ENCODE measurements at places on chromosomes 2 and 18.
A peak's percentile ranks its signal among the peaks of the same experiment; 100 is the strongest.

DNA sequence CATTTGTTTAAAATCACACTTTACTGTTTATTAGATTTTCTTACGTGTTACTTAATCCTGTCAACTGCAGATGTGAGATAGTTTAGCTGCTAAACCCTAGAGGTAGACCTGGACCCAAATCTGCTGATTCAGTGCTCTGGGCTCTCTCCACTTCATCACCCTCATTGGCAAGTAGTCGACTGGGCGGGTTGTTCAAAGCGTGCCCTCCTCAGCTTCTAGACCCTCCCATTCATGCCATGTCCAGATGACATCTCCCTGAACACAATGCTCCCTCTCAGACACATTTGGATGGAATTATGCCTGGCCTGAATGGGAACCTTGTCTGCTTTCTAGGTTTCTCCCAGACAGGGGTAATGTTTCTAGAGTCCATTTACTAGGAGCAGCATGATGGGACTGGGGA lies 43.7 kb downstream of the RPIA start:
- DNase-seq = no peak

GRCh38 chr2:171430516-171431410 lies 3.0 kb downstream of the METTL8 start:
- no peak for DNase-seq

GRCh38 chr18:23585897-23586248 lies 433 bp downstream of the NPC1 start:
- no peak for DNase-seq

DNA sequence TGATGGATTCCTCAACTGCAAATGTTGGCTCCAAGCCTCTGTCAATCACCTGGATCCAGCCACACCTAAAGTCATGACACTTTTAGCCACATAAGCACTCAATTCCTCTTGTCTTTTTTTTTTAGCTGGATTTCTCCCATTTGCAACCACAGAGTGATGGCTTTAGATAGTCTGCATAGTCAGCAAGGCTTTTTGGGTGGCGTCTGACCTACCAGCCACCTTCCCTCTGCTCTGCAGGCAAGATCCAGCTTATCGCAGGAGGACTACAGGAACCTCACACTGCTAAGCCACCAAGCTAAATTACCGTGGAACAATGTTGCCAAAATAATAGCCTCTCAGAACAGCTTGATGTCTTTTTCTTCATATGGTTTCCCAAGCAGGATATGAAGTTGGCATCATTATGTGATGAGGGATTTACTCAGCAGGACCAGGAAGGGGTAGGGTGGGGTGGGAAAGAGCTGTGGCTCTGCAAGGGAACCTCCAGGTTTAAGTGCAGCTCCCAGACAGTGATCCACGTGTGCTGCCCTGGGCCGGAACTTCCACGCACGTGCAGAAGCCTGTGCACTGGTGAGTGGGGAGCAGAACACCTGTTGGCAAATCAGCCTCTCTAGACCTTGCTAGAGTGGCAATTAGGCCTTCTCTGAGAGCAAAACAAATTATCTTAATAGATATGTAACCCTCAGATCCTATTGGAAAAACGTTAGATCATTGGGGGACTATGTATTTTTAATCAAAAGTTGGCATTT lies 170.6 kb upstream of the NCK2 start:
- DNase-seq = no peak

DNA sequence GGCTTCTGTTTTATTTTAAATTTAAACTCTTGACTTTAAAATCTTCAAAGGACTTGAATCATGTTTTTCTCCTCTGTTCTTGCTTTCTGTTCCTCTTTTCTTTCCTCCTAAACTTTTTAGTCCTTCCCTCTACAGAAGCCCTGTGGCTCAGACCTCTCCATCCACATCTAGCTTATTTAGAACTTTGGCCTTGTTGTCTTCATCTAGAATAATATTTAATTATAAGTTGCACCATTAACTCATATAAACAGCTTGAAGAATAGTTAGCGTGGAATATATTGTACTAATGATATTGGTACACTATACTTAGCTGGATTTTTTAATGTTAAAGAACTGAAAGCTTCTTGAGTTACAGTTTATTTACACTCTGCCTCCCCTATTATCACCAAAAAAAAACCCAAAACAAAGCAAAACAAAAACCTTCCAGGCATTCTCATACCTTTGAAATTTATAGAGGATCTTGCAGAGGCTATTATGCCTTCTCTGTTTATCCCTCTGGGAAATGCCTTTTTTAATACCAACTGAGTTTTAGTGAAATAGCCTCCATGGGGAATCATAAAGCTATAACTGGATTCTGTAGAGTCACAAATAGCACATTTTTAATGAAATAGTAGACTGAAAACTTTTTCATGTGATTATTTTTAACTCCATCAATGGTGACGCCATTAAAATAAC lies 9.2 kb upstream of the CCDC141 start:
- DNase-seq = no peak

DNA sequence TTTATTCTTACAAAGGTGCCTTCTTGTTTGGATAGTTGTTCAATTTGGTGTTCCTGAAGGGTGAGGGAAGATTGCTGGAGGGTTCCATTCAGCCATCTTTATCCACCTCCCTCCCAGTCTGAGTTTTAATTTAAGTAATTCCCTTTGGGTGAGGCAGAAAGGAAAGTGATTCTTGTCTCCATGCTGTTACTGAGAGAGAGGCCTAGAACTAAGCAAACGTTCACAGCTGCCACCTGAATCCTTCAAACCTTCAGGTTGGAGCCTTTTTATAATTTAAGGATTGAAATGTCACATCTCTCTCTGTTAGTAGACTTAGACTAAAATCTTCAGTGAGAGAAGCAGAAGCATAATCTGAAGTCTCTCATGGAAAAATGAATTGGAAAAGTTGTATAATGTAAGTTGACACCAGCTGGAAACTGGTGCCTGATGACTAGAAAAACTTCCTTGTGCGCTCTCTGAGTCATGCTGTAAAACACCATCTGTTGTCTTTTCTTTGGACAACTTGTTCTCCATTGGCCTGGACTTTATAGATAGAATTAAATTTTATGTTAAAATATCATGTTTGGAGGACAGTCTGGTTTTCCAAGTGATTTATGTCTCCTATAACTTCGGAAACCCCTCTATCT lies 14.6 kb downstream of the STRADB start:
- peak; percentile 16 for DNase-seq

GRCh38 chr2:218805627-218806026 lies 23.7 kb downstream of the CYP27A1 start:
- no peak for DNase-seq

DNA sequence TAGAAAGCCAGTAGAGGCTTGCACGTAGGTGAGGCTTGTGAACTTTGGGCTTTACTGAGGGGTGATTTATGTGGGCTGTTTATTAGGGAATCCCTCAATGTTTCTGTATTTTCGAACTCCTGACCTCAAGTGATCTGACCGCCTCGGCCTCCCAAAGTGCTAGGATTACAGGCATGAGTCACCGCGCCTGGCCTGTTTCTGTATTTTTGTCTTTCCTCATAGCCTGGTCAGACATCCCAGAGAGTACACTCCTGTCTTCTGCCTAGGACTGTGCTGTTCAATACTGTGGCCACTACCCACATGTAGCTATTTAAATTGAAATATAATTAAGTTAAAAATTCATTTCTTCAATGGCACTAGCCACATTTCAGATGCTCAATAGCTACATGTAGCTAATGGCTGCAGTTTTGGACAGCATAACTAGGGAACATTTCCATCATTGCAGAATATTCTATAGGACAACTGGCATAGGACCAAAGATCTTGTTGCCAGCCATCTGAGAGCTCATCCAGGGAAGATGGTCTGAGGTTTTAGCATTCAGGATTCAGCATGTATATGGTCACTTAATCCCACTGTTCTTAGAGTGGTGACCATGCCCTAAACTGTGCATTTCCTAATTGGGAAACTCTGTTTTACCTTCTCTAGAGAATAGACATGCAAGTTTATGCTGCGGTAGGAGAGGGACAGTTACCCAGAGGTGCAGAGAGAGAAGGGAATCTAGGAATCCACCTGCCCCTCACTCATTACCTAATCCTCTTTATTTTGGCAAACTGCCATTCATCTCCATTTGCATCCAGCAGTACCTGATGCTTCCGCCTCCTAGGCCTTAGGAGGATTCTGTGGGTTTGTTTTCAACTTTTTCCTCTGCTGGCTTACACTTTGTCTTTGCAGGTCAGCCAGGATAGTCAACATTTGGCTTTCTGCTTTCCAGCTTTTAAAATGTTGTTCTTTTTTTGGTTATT lies 64.4 kb downstream of the LCLAT1 start:
- DNase-seq = no peak

GRCh38 chr2:105950521-105951383 lies 206.0 kb downstream of the NCK2 start:
- DNase-seq = no peak

GRCh38 chr18:59085126-59085794 lies 54.4 kb upstream of the SEC11C start:
- DNase-seq = no peak

DNA sequence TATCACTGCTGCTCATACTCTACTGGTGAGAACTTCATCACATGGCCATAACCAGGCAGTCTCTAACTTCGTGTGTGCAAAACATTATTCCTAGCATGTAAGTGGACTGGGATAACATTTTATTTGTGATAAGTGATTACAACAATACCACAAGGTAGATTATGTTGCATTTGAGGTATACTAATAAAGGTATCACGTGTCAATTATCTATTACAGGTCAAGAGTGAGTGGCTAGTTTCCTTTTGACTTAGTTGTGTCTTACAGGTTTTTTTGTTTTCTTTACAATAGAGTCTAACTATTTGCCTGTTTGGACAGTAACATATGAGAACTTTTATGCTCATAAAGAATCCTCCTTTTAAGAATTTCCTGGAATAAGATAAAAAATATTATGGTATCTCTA lies 67.2 kb upstream of the DSC1 start:
- DNase-seq = no peak

- no peak for DNase-seq
Measured at GRCh38 chr18:59054496-59055287, 85.0 kb upstream of the SEC11C start.

DNA sequence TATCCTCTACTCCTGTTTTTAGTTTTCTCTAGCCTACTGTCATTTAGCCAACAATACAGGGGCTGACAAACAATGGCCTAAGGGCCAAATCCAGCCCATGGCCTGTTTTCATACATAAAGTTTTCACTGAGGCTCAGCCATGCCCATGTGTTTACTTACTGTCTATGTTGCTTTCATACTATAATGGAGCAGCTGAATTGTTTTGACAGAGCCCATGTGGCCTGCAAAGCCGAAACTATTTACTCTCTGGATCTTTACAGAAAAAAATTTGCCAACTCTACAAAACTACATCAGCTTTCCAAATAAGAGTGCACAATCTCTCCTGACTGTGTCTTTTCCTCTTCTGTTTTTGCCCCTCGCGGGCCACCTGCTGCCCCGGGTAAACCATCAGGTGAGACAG lies 24.0 kb downstream of the LGALSL start:
- DNase-seq = no peak

DNA sequence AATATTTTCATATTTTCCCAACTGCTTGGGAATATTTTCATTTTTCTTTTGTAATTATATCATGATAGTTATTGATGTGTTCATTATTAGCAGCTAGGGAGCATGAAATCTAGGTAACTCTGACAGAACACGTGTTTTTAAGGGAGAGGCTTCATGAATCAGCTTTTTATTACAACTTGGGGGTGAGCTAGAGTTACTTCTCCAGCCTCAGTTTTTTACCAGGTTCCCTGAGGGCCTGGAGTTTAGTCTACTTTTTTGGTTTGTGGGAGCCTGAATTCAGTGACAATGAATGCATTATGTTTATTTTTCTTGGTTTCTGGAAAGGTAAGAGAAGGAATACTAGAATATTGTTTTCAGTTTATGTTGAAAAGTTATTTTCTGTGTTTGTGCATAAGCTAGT lies 18.0 kb downstream of the NAB1 start:
- DNase-seq = no peak

DNA sequence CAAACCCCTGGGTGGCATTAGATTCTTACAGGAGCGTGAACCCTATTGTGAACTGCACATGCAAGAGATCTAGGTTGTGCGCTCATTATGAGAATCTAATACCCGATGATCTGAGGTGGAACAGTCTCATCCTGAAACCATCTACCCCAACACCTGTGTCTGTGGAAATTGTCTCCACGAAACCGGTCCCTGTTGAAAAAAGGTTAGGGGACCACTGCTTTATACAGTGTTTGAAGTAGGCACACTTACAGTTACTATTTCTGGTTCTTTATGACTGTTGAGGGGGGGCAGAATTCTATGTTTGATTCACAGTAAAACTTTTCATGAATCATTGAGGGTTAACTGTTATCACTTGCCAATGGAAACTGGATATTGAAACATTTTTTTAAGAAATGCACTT lies 72.0 kb downstream of the RIF1 start:
- no peak for DNase-seq

GRCh38 chr2:230781130-230781797 lies 68.6 kb downstream of the CAB39 start:
- DNase-seq = no peak

DNA sequence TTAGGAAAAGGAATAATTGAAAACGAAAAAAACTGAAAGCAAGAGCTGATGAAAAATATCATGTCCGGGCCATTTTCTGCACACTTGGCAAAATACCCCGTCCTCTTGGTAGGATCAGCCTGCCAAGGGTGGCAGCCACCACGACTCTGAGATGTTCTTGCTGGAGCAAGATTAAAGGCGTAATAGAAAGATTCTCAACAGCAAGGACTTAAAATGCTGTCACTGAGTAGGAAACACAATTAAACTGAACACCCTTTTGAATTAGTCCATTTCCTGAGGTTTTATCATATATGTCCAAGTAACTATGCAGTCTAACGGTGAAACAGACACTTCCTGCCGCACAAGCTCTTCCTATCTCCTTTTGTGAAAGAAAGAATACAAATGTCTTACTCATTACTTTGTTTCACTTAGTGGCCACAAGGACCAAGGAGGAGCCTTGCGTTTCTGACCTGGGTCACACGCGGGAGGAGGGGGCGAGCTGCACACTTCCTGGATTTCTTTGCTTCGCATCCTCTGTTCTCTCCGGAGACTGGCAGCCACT lies 222.7 kb downstream of the PIEZO2 start:
- DNase-seq = peak; percentile 33

- DNase-seq = no peak
Measured at GRCh38 chr2:4258563-4258962, 555.2 kb downstream of the DCDC2C start.

- DNase-seq = no peak
Measured at GRCh38 chr18:40980171-40980570, 974.9 kb upstream of the PIK3C3 start.
